ENCODE measurements at places on chromosomes 7 and 10.

GRCh38 chr10:34430685-34431084 is 384.4 kb downstream of the PARD3 start:
- ATAC-seq, result no peak

GRCh38 chr7:7738177-7738576 is 19.8 kb upstream of the RPA3 start:
- ATAC-seq, result no peak

- ATAC-seq, result no peak
Observed at GRCh38 chr10:127532659-127533058, 16.4 kb upstream of the NPS start.

- ATAC-seq, result no peak
Observed at GRCh38 chr10:3782146-3782450, 2.9 kb downstream of the KLF6 start.

GRCh38 chr10:93757801-93758507 is at the start of gene LGI1:
Gene LGI1 (plus strand): TSS chr10:93757936. CDS start chr10:93758145, 209 bp downstream.
- no peak for ATAC-seq

DNA sequence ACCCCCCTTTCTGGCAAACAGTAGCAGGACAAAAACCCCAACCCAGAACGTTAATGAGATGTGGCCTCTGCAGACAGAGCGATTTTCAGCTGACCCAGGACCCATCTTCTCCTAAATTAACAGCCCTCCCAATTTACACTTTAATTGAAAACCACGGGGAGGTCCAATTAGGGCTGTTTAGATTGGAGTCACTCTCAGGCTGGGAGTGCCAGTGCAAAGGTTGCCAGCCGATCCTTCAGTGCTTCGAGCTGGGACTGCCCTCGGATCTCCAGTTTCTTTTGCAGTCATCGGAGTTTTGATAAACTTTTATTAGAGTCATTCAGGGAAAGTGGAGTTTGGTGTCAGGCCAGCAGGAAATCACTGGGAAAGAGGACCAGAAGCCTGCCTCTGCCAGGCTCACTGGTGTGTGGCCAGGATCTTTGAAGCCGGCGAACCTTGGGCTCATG is 108.0 kb downstream of the DOCK1 start:
- no peak for ATAC-seq

DNA sequence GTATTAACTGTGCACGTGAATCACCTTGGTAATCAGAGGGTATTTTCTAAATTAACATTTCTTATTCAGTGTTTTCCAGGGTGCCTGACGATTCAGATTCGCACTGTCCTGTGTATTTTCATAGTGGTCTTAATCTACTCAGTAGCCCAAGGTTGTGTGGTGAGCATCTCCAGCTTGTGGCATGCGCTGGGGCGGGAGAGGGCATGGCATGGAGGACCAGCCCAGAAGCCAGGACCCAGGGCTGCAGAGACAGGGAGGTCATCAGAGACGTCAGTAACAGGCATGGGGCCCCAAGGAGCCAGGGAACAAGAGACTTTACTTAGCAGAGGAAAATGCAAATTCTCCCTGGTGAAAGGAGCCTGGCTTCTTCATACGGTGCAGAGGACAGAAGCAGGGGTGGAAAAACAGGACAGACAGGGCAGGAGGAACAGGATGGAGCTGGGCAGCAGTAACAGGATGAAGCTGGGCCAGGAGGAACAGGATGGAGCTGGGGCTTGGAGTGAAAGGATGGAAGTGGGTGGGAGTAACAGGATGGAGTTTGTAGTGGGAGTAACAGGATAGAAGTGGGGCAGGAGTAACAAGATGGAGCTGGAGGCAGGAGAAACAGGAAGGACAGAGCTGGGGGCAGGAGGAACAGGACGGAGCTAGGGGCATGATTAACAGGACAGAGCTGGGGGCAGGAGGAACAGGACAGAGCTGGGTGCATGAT is 110.9 kb downstream of the ADCY1 start:
- ATAC-seq, result no peak

- no peak for ATAC-seq
Observed at GRCh38 chr7:1392556-1392955, 66.7 kb downstream of the MICALL2 start.

DNA sequence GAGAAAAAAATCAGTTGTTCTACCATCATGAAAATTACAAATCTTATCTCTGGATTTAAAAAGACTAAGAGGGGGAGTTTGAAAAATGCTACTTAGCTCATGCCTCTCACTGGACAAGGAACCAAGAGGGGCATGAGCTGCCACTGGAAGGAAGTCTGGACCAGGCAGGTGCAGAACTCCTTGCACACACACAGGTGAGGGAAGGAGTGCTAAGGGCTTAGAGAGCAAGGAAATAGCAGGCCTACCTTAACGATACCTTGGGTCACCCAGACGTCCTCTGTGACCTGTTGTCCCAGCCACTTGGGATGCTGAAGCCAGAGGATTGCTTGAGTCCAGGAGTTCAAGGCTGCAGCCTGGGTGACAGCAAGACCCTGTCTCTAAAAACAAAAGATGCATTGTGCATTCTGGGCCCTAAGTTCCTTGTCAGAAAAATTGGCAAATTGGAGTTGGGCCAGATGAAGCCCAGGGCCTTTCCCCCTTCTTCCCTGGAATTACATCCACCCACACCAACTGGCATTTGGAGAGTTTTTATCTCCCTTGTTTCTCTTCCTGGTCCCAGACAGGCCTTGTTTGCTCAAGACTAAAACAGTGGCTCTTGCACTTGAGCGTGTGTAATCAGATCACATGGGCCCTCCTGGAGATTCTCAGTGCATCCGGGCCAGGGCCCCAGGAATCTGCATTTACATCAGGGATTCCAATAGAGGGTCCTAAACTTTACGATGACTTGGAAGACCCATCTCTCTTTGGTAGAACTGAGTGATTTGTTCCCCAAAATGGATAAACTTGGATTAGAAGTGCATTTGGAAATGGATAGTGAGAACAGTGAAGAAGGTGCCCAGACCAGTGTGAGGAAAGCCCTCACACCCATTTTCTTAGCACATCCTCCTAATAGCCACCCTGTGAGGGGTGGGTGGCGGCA is 3.0 kb downstream of the DDIT4 start:
- no peak for ATAC-seq

DNA sequence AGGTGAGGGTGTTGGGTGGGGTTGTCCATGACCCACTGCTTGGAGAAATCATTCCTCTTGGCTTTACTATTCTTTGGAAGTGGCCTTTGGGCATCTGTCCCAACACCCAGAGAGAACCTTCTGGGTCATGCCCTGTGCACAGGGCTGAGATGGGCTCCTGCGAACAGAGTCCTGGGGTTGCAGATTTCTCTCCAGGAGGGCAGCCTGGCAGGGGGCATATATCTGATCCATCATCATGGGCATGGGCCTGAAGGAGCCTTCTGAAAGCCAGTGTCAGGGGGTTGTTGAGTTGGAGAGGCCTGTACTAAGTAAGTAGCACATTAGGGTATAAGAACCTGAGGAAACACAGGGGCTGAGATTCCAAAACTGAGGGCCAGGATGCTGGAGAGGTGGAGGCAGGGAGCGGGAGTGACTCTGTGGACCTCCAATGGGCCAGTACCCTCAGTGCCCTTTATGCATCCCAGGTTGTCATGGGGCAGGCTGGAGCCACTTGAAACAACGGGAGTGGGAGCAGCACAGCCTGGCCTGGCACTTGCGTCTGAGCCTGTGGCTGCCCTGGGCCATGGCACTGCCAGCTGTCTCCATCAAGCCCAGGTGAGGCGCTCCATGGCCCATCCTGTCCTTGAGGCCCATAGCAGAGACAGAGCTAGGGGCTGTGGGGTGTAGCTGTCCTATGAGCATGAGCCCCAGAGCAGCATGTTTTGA is 203.7 kb downstream of the GRID1 start:
- no peak for ATAC-seq

DNA sequence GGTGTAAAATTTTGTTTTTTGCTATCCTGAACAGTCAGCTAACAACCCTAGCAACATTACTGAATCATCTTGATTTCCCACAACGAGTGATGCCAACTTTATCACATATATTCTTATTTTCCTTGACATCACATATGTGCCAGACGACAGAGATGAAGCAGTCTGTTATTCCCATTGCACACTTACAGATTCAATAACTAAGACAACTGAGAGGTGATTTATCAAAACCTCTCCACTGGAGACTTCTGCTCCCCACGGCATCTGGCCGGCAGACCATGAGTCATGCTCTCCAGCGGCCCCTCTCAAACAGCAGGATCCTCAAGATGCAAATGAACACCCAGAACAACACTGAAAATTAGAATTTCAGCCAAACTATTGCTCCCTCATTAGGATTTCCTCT is 57.1 kb downstream of the AMPH start:
- ATAC-seq, result no peak

GRCh38 chr7:41822259-41822817 is 119.4 kb upstream of the INHBA start:
- no peak for ATAC-seq

DNA sequence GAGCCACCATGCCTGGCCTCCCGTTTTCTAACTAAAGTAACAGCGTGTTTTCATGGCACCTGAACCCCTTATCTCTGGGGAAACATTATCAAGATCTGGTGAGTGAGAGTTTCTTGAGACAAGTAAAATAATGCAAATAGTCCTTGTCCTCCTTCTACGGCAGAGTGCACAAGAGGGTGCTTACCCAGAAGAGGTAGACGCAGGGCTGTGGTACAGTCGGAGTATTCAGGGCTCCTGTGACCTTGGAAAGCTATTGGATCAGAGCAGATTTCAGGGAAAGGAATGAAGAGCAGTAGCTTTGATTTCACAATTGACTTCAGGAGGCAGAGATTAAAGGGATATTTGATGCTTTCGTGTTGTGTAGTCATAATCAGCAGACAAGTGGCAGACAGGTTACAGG is 269.1 kb downstream of the ZNF248 start:
- ATAC-seq, result no peak

DNA sequence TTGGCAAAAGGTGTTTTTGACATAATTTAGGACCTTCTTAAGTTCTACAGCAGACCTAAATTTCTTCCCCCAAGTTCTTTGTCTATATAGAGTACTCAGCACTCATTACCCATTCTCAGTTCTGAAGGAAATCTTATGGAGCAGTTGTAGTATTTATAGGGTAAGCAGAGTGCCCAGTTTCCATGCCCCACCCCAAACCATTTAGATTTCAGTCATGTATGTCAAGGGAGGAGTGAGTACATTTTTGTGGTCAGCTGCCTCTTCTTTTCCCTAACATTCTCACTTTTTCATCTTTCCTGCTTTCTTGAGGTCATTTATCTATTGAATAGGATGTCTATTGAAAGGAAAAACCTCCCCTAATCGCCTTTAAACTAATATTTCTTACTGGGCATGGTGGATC is 83.3 kb downstream of the KAT6B start:
- no peak for ATAC-seq
